Activated CD4-positive, alpha-beta memory T cell treated with anti-CD3 and anti-CD28 coated beads, Interleukin-2, amount 10 ng/mL, durations not matched to agents 7 days and 5 days (primary cell): ENCODE measurements at places on chromosomes 11 and 22.

DNA sequence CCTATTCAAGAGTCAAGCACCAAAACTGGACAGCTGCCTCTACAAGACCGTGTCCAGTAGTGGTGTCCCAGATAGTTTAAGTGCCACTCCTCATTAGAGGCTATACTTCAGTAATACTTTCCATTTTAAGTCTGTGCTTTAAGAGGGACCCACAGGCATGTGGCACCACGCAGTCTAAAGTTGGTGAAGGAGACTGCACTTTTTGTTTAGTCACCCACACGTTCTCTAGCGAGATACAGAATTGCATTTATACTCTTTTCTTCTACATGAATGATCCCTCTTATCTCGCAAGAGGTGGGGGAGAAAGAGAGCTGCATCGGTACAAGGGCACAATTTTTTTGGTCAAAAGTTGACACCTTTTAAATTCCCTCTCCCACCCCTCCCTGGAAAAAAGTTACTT is 41.5 kb downstream of the DDX6 start:
- H3K4me1 ChIP-seq: no peaks in the 10 kb centered on the region
- H3K27ac ChIP-seq: no peak overlapping the region
- peaks cover 47% of the 10 kb centered on the region for H3K36me3 ChIP-seq
- no peak overlapping the region for H3K4me3 ChIP-seq
- no peaks in the 10 kb centered on the region for H3K27me3 ChIP-seq
- DNase-seq: no peak

DNA sequence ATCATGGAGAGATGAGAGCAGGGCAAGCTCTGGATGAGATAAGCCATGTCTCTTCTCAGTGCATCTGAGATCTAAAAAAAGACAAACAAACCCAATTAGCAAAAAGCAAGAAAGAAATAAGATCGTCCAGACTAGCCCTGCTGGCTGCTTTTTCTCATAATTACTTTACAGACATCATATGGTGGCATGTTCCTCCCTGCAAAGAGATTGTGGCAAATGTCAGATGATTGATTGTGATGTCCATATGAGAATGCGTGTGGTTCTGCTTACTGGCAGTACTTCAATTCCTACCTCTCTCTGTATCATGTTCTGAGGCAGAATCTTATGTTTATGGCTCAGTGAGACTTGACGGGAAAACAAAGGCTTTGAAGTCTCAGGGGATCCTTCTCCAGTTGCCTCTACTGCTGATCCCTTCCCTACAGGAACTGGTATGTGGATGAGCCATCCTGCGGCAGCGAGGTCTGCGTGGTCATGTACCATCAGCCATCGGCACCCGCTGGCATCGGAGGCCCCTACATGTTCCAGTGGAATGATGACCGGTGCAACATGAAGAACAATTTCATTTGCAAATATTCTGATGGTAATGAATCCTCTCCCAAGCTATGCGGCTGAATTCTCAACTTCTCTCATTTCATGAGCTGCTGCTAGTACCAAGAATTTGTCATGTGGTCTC is 8.8 kb downstream of the LAYN start:
- peaks cover 43% of the 10 kb centered on the region for H3K27me3 ChIP-seq
- no peaks in the 10 kb centered on the region for H3K4me1 ChIP-seq
- no peak for DNase-seq

- H3K36me3 ChIP-seq: no peaks in the 10 kb centered on the region
- DNase-seq: no peak
- peaks cover 46% of the 10 kb centered on the region for H3K27me3 ChIP-seq
- H3K27ac ChIP-seq: no peak overlapping the region
- H3K4me1 ChIP-seq: peaks cover 17% of the 10 kb centered on the region
These were observed 12.8 kb downstream of the DKK3 start for GRCh38 chr11:11995601-11996000.

- no peak for DNase-seq
- no peak overlapping the region for H3K27ac ChIP-seq
- H3K4me1 ChIP-seq: no peaks in the 10 kb centered on the region
- H3K36me3 ChIP-seq: no peaks in the 10 kb centered on the region
These were observed 539.7 kb downstream of the MIAT start for GRCh38 chr22:27197052-27197451.

- peak overlapping the region; percentile 85 for H3K27ac ChIP-seq
- DNase-seq: peak; percentile 47
- H3K4me3 ChIP-seq: peak overlapping the region; percentile 91
- H3K4me1 ChIP-seq: peaks cover 34% of the 10 kb centered on the region
- H3K36me3 ChIP-seq: peaks cover 17% of the 10 kb centered on the region
- no peaks in the 10 kb centered on the region for H3K27me3 ChIP-seq
These were observed 718 bp downstream of the INTS5 start for GRCh38 chr11:62652161-62653006.

DNA sequence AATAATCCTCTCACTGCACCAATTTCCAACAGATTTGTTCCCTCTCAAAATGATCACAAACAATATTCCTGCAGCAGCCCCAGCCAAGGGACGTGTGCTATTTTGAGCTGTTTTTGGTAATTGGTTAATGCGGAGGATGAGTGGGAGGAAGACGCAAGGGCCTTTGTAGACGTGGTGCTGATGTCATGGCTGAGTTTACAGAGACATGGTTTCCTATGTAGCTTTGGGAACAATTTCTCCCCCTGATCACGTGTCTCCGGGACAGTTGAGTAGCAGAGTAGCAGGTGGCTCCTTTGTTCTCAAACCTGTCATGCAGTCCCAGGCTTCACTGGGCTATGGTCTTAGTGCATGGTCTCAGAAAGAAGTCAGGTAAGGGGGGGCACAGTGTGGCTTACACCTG is 183.2 kb upstream of the NECTIN1 start:
- H3K4me3 ChIP-seq: no peak overlapping the region
- H3K27ac ChIP-seq: no peak overlapping the region
- DNase-seq: no peak

DNA sequence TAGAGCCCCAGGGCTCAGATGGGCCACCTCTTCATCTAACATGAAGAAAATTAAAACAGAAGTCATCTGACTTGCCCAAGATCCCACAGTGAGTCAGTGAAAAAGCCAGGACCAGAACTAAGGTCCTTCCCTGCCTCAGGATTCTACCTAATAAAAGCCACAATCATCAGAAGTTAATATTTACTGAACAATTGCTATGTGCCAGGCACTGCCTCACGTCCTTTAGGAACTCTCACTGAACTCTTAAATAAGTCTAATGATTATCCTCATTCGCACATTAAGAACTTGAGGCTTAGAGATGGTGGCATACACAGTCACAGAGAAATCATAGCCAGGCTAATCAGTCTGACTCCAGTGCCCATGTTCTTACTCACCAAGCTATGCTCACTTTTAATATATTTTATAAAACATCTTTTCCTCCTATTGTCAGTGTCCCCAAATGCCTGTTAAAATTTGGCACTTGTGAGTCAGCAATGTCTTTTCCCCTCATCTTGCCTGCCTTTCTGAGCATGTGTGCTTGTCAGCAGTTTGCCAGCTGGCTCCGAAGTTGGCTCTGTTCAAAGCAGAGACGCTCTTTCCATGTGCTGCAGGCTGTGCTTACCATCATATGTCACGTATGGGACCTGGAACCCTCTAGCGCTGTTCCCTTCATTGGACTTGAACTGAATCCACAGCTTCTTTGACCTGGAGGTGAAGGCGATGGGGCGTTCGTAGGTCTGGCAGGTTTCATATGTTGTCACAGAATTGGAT is 21.5 kb upstream of the NRIP3 start:
- no peak overlapping the region for H3K4me3 ChIP-seq
- no peaks in the 10 kb centered on the region for H3K36me3 ChIP-seq
- peaks cover 5% of the 10 kb centered on the region for H3K4me1 ChIP-seq
- DNase-seq: no peak
- H3K27me3 ChIP-seq: peaks cover 25% of the 10 kb centered on the region
- H3K27ac ChIP-seq: no peak overlapping the region

DNA sequence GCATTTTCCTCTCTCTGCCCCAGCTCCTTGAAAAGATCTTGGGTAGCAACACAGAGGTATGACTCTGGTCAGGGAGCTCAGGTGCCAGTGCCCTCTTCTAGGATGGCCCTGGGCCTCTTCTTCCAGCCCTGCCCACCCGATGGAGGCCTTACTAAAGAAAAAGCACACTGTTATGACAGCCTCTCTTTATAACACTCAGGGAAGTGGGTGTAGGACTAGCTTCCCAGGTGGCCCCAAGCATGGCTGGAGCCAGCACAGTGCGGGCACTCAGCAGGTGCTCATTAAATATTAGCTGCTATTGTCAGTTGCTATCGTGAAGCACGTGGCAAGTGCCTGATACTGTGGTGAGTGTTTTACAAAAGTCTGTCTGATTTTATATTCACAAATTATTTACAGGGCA is 127.2 kb upstream of the B3GAT1 start:
- H3K4me3 ChIP-seq: no peak overlapping the region
- H3K4me1 ChIP-seq: peaks cover 2% of the 10 kb centered on the region
- H3K27me3 ChIP-seq: peaks cover 22% of the 10 kb centered on the region
- H3K36me3 ChIP-seq: no peaks in the 10 kb centered on the region

GRCh38 chr11:44600839-44601383 is 35.4 kb downstream of the CD82 start:
- no peak for DNase-seq
- no peak overlapping the region for H3K4me3 ChIP-seq
- H3K27me3 ChIP-seq: no peaks in the 10 kb centered on the region
- H3K4me1 ChIP-seq: peaks cover 51% of the 10 kb centered on the region

DNA sequence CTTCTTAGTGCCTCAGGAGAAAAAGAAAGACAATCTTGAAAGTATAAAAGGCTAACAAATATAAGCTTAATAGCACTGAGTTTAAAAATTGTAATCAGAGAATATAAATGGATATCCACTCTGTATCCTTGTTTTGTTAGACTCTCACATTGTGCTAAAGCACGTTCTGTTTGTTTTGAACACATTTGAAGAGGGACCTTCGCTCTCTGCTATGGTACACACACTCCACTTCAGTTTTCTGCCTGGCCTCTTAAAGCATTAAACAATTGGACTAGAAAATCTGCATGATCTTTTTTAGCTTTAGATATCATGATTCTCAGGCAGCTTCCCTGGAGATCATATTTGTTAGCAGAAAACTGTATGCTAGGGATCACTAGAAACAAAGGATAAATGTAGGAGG is 40.3 kb upstream of the PGR start:
- DNase-seq: no peak
- H3K4me1 ChIP-seq: no peaks in the 10 kb centered on the region
- H3K27me3 ChIP-seq: no peaks in the 10 kb centered on the region

GRCh38 chr11:124602193-124602592 is 9.0 kb upstream of the PANX3 start:
- H3K27ac ChIP-seq: no peak overlapping the region
- no peak for DNase-seq
- H3K36me3 ChIP-seq: no peaks in the 10 kb centered on the region
- H3K4me3 ChIP-seq: no peak overlapping the region
- peaks cover 16% of the 10 kb centered on the region for H3K27me3 ChIP-seq

DNA sequence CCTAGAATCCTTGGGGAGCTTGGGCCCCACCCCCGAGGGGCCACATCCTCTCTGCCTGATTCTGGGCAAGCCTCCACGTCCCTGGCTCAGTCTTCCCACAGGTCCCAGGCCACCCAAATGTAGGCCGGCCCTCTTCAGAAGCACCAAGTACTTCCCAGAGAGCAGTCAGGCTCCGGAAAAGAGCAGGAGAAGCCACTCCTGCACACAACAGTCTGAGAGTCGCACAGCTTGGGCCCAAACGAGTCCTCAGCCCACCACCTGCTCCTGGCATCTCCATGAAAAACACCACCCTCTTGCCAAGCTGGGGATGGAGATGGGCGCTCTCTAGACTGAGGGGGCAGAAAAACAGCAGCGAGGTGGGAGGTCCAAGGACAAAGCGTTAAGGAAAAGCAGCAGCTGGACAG is 15.4 kb downstream of the EHD1 start:
- DNase-seq: no peak
- H3K27me3 ChIP-seq: no peaks in the 10 kb centered on the region
- peak overlapping the region; percentile 98 for H3K27ac ChIP-seq
- peaks cover 92% of the 10 kb centered on the region for H3K4me1 ChIP-seq

GRCh38 chr11:60563553-60564235 is 48.5 kb downstream of the MS4A13 start:
- H3K4me3 ChIP-seq: no peak overlapping the region
- H3K27me3 ChIP-seq: peaks cover 3% of the 10 kb centered on the region
- H3K27ac ChIP-seq: no peak overlapping the region
- H3K36me3 ChIP-seq: peaks cover 3% of the 10 kb centered on the region
- no peak for DNase-seq

DNA sequence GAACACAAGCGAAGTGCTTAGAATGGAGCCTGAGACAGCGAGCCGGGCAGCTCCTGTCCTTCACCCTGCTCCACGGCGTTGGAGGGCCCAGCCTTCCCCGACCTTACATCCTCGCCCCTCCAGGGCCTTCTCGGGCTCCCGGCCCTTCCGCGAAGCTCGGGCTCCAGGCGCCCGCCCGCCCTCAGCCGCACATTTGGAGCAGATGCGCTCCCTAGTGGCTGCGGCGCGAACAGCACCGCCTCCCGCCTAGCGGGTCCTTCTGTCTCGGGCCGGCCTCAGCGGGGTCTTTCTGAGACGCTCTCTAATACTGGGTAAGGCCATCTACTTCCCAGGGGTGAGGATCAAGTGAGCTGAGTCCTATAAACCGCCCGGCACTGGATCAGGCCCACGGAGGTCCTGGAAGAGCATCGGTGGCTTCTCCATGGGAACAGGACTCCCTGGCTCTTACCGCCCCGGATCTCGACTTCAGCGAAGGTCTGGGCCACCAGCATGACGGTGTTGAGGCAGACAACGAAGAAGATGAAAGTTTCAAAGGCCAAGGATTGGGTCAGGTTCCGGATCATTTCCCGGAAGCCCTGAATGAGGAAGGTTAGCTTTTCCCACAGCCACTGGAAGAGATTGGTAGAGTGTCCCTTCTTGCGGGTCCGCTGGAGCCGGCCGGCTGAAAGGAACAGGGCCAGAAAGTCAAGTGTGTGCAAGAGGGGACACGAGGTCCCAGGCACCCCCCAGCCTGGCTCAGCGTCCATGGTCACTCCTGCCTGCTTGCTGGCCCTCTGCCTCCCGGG is 3.7 kb downstream of the CATSPER1 start:
- H3K36me3 ChIP-seq: no peaks in the 10 kb centered on the region
- no peak overlapping the region for H3K4me3 ChIP-seq
- no peak overlapping the region for H3K27ac ChIP-seq
- DNase-seq: peak; percentile 80

- no peaks in the 10 kb centered on the region for H3K36me3 ChIP-seq
- peak; percentile 22 for DNase-seq
- no peak overlapping the region for H3K4me3 ChIP-seq
These were observed 88.6 kb downstream of the SNX19 start for GRCh38 chr11:130827451-130828377.

GRCh38 chr11:86517557-86517956 is 142.9 kb downstream of the CCDC81 start:
- no peaks in the 10 kb centered on the region for H3K4me1 ChIP-seq
- no peaks in the 10 kb centered on the region for H3K36me3 ChIP-seq
- peaks cover 5% of the 10 kb centered on the region for H3K27me3 ChIP-seq
- H3K27ac ChIP-seq: no peak overlapping the region

GRCh38 chr11:116656011-116656410 is 116.8 kb downstream of the BUD13 start:
- DNase-seq: no peak
- no peaks in the 10 kb centered on the region for H3K27me3 ChIP-seq
- H3K27ac ChIP-seq: no peak overlapping the region
- H3K4me3 ChIP-seq: no peak overlapping the region
- no peaks in the 10 kb centered on the region for H3K4me1 ChIP-seq

GRCh38 chr11:36237391-36237790 is 51.8 kb downstream of the COMMD9 start:
- no peak for DNase-seq
- H3K36me3 ChIP-seq: no peaks in the 10 kb centered on the region
- H3K4me3 ChIP-seq: no peak overlapping the region
- no peaks in the 10 kb centered on the region for H3K4me1 ChIP-seq
- H3K27me3 ChIP-seq: no peaks in the 10 kb centered on the region

- H3K4me1 ChIP-seq: peaks cover 31% of the 10 kb centered on the region
- DNase-seq: no peak
- H3K27ac ChIP-seq: no peak overlapping the region
- H3K27me3 ChIP-seq: no peaks in the 10 kb centered on the region
- no peak overlapping the region for H3K4me3 ChIP-seq
These were observed 8.9 kb downstream of the PISD start for GRCh38 chr22:31652911-31653684.
